ENCODE measurements at places on chromosomes 5 and 9.

DNA sequence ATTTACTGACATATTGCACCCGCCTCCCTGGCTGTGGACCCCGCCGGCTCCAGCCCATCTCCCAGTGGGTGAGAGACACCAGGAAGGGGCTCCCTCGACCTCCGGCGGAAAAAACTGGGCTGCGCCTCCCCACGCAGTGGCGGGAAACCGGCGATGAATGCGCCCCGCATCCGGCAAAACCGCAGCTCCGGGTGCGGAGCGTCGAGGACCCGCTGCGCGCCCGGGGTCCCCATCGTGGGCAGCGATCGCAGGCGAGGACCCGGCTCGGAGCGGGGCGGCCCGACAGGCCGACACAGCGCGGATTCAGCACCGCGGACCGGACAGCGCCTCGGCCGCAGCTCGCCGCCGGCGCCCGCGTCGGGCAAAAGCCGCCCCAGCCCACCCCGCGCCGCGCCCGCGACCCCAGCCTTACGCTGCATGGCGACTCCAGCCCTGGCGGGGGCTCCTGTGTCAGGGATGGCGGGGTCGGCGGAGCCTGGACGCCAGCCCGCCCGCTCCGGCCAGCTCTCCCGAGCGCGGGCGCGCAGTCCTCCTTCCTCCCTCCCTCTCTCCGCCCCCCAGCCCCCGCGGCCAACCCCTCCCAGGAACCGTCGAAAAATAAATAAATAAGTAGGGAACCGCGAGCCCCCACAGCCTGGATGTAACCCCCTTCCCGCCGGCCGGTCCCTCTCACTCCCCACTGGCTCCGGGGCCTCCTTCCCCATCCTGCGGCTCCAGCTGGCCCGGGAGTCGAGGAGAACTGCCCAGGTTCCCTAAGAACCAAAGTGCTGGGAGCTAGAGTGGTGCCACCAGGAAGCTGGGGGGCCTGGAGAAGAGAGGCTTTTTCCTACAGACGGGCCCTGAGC is 3.1 kb downstream of the LHX3 start:
- no peak for DNase-seq

GRCh38 chr9:107906074-107906473 is 416.5 kb upstream of the KLF4 start:
- DNase-seq, result no peak

DNA sequence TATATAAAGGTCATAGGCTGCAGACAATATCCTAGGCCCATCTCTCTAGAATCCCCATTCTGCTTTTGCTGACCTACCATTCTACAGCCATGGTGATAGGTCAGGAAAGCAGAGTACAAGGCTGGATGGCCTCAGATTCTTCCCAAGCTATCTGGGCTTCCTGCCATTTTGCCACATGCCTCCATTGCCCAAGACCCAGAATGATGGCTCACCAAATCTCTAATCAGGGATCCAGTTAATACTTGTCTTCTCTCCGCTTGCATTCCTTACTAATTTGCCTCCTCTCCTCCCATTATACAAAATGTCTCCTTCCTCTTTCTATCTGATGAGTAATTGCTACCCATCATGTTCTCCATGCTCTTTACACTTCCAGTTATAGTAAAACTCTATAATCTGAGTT is 22.7 kb upstream of the NDUFS4 start:
- DNase-seq, result no peak

DNA sequence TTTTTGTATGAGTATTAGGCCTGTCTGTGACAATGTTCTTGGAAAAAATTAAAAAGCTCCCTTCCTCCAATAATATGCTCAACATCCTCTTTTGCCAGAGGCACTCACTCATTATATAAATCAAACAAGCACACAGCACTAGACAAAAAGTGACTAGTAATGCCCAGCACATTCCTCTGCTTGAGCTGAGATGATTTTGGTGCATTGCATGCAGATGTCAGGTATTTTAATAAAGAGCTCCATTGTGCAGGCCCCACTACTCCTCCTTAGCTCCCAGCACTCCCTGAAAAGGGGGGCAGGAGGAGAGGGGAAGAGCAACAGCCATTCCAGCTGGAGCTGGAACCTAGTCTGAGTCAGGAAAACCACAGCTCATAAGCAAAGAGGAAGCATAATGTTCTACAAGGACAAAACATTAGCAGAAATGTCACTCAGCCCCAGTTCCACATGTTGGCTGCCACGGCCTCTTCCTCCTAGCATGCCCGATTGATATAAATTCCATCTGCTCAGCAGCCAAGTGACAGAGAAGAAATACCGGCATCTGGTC is 348.5 kb downstream of the BNC2 start:
- DNase-seq, result peak; percentile 37

- DNase-seq, result peak; percentile 35
Observed at GRCh38 chr5:55232985-55233928, at the start of gene CCNO. CCNO (minus strand) TSS chr5:55233608; CDS start chr5:55233523, 85 bp downstream.

- DNase-seq, result no peak
Observed at GRCh38 chr5:109136906-109137305, 272.9 kb downstream of the PJA2 start.

GRCh38 chr5:93675460-93676450 is 65.6 kb downstream of the POU5F2 start:
- DNase-seq, result no peak

- peak; percentile 33 for DNase-seq
Observed at GRCh38 chr5:62982348-62982747, 403.7 kb downstream of the LRRC70 start.

DNA sequence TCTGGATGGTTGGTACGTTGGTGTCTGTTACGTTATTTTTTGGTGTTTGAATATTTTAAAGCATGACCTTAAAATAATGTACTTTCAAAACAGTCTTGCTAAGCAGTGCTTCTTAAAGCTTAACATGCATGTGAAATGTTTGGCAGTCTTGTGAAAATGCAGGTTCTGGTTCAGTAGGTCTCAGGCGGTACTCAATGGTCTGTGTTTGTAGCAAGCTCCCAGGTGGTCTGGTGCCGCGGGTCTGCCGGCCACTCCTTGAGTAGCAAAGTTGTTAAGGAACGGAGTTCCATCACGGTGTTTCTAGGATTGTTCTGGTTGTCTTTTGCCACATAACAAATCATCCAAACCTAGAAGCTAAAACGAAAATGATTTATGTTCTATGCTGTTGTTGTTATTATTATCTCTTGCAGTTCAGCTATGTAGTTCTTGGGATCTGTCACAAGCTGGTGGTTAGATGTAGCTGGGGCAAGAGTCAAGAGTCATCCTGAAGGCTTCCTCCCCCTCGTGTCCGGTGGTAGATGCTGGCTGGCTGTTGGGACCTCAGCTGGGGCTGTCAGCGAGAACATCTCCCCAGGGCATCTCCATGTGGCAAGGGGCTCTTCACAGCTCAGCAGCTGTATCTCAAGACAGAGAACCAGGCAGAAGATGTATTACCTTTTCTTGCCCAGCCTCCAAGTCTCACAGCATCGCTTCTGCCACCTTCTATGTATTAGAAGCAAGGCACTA is 186.8 kb downstream of the PALM2AKAP2 start:
- DNase-seq, result no peak

- DNase-seq, result no peak
Observed at GRCh38 chr5:2303431-2304100, 420.8 kb upstream of the IRX4 start.

GRCh38 chr9:35852876-35853865 is 17.0 kb downstream of the OR13J1 start:
- DNase-seq, result no peak

DNA sequence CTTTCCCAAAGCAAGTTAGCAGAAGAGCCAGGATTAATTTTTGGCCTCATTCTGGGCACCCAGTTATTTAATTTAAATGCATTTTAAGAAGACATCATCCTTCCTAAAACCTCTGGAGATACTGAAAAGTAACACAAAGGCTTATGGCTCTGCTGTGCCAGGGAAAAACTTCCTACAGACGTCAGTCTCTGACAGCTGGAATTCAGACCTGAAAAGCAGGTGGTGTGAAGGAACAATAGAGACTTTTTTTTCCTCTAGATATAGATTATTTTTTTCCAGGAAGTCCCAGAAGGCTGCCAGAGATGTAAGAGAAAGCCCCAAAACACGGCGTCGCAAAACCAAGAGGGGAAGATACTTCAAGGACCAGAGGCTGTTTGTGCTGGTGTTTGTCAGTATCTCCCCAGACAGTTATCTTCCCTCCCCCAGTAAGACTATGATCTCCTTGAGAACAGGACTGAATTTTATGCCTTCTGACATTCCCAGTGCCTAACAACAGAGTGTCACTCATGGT is 88.7 kb upstream of the RASEF start:
- no peak for DNase-seq

GRCh38 chr9:80012557-80013330 is 441.0 kb downstream of the TLE4 start:
- DNase-seq, result no peak

DNA sequence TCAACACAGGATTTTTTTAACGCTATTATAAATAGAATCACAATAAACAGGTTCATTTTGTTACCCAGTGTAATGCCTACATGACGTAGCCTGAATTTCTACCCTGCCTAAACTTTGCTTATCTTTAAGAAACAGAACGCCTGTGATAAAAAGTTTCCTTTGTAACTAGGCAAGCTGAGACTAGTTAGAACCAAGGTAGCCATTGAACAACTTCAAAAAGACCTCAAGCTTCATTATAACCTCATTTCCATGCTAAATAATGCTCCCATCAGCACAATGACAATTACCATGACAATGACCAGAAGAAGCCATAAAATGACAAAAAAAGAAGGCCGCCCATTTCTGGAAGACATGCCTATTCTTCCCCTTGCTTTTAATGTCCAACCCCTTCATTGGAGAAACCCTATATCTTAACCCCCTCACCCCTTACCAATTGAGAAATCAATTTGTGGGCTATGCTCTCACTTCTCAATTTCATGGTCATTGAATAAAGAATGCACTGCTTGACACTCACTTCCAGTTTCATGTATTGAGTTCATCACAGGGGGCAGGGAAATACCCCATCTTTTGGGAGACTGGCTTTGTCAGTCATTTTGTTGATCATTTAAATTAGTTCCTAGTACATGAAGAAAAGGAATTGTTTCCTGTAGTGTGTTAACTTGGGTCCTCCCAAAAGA is 276.8 kb downstream of the MCTP1 start:
- no peak for DNase-seq

GRCh38 chr5:139821806-139822552 is 26.4 kb downstream of the PSD2 start:
- DNase-seq, result no peak

- no peak for DNase-seq
Observed at GRCh38 chr5:37889612-37890317, 49.9 kb upstream of the GDNF start.

- no peak for DNase-seq
Observed at GRCh38 chr5:74325866-74326265, 314.7 kb downstream of the ENC1 start.

- no peak for DNase-seq
Observed at GRCh38 chr5:159511570-159511969, 181.3 kb upstream of the IL12B start.

DNA sequence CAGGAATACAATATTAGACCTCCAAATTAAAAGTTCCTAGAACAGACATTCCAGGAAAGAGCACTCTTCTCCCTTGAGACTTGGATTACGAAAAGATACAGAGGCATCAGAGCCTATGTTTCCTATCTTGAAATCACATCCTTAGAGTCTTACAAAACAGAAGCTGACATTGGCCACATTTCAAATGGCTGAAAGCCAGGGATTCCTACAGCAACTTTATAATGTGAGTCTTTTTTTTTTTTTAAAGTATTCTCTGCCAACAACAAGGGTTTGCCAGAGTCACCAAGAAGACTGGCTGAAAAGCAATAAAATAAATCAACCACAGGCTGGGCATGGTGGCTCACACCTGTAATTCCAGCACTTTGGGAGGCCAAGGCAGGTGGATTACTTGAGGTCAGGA is 63.1 kb downstream of the TRPM6 start:
- no peak for DNase-seq

GRCh38 chr9:3215658-3216057 is 310.1 kb downstream of the RFX3 start:
- DNase-seq, result no peak

DNA sequence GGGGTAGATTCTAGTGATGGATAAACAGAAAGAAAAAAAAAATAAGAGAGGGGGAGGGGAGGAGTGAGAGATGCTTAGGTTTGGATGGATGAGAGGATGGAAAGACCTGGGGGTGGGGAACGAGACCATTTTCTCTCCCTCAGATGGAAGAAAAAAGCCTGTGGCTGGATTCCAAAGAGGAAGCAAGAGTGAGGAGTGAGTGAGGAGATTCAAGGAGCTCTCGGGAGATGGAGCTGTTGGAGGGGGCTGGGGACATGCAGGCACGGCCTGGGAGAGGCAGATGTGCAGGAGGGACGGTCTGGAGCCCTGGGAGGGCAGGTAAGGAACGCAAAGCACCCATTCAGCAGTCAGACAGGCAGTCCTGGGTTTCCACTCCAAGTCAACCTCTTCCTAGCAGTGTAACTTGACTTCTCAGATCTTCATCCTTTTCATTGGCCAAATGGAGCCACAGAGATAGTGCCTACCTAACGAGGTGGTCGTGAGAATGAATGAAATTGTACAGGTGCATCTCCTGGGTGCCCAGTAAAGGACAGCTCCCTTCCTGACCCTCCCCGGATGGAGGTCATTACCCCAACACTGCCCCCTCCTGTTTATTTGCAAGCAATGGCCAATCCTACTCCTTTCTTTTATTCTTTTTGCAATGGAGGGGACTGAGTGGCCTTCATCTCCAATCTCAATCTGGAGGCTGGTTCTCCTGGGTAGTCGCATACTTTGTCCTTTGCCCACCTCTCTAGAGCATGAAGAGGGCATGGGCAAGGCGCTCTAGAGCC is 52.2 kb downstream of the PCDH1 start:
- no peak for DNase-seq

DNA sequence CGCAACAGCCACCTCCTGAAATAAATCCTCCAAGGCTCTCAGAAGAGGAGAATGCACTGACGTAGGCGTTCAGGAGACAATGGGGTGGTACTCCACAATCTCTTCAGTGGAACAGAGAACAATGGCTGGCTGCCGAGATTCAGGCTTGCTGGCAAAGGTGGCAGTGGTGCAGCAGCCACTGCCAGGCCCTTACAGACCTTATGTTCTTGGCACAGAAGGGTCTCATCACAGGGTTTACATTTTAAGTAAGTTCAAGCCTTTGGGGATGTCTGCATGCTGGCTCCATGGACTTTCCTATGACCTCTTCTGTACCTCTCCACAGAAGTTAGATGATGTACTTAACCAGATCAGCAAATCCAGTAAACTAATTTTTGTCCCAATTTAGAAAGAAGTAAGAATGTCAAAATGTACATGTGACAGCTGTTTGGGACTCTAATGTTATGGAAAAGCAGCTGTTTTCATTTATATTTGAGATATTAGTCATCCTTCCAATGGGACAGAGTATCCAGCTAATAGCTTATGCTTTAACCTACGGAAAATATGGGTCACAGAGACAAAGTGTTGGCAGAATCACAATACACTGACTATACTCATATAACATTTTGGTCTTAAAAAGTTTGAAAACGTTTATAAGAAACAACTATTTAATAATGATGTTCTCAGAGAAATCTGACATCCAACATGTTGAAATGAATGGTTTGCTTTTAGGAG is 180.9 kb downstream of the MAPKAP1 start:
- DNase-seq, result no peak

GRCh38 chr9:71646131-71646530 is 122.2 kb downstream of the CEMIP2 start:
- no peak for DNase-seq

DNA sequence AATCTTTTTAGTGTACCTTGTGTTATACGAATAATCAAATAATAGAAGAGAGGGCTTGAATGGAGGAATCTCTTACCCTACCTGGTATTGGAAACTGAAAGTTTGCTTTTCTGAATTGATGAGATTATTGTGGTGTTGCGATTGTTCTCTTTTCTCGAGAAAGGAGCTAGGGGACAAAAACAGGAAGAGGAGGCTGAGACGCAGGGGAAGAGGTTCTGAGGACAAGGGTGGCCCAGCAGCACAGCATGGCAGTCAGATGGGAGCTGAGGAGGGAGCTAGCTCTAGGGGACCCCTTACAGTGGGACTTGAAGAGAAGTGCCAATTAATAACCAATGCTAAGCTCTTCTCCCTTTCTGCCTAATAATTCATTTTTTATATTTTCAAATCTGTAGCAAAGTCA is 183.3 kb upstream of the DMAC1 start:
- DNase-seq, result no peak

All from tibial nerve (tissue), 4 donors.